ENCODE measurements at places on chromosomes 11 and 22. TPM values are rescaled to one million over a fixed set of nuclear protein-coding genes. Genes with fewer than 3 reads are reported as not detected.

SMIM38 gene
- total RNA-seq = 0.40 TPM

UBQLN3 gene
- 0.50 TPM for total RNA-seq

MB gene
- not detected for total RNA-seq

IRAG1 gene
- total RNA-seq = 5.7 TPM

UPB1 gene
- total RNA-seq = 1.2 TPM

PIK3IP1 gene
- total RNA-seq = 17.9 TPM

Data from hepatocyte (in vitro differentiated cells).